ENCODE measurements at places on chromosomes 11 and 22.

DNA sequence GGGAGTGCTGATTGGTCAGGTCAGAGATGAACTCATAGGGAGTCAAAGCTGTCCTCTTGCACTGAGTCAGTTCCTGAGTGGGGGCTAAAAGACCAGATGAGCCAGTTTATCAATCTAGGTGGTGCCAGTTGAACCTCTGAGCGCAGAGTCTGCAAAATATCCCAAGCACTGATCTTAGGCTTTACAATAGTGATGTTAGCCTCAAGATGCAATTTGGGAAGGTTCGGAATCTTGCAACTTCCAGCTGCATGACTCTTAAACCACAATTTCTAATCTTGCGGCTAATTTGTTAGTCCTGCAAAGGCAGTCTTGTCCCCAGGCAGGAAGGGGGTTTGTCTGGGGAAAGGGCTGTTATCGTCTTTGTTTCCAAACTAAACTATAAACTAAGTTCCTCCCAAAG, 92.3 kb upstream of the PARVA start:
- no peak for DNase-seq

DNA sequence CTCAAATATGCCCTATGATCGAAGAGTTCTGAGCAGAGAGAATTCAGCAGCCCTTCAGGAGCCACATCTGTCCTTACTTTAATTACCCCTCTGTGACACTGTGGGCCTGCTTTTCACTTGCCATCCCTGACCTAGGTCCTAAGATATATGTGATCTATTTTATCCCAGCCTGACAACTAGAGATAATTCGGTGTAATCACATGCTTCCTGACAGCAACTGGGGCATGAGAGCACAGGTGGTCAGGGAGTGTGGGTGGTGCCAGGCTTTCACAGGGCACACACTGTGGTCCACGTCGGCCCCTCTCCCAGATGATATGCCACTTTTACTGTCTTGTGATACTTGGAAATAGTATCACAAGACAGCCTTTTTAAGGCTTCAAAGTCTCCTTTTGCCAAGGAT, 3.9 kb downstream of the TUBA8 start:
- DNase-seq = no peak

DNA sequence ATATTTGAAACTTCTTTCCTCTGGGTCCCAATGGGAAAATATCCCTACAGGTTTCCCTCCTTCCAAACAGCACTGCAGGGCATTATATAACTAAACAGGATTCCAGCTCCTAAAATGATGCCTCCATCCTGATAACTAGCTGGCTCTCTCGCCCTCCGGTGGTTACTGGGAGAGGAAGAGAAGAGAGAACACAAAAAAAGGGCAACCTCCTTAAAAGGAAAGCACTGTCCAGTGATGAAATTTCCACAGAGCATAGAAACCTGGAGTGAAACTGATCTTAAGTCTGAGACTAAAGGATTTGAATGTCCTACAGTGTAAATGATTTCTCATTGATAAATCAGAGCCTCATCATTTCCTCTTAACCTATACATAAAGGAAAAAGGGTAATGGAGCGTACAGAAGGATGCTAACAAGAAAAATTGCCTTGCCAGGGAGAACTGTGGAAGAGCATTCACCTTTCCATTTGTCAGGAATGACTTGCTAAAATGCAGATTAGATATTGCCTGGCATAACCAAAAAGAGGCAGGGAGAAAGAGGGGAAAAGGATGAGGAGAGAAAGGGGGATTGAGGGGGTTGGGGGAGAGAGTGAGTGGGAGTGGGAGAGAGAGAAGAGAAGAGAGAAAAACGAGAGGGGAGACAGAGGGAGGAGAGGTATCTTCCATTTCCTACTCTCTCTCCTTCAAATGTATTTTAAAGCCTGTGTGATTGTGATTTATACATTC, 121.3 kb downstream of the APOL5 start:
- DNase-seq = no peak

DNA sequence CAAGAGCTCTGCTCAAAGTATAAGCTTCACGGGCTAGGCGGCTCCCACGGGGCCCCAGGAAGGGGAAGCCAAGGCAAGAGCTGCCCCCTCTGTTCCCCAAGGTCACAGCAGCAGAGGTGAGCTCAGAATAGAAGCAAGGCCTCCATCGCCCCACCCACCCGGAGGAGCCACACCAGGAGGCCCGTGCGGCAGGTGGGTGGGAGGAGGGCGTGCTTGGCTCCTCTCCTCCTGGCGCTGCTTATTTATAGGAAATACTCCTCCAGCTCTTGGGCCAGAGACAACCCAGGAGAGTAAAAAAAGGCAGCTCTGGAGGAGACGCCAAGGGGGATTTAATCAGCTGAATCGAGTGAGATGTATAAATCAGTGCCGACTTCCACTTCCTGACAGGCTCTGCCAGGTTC, 87.8 kb downstream of the FEZ1 start:
- DNase-seq = no peak

DNA sequence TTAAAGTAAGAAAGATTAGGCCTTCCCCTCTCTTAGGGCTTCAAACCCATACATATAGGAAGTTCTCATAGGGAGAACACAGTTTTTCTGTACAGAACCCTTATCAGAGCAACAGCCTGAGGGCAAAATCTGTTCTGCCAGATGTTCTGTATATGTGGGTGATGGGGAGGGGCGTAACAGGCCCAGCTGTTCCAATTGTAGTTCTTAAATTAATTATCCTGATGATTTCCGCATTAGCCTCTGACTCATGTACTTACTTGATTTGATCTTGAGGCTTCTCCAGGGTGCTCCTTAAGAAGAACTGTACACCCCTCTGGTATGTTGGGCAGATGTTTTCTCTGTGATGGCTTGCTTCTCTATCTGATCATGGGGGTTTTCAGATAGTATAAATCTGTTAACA, 123.1 kb upstream of the C11orf87 start:
- DNase-seq = no peak

- no peak for DNase-seq
Observed at GRCh38 chr11:72828081-72828567, 13.9 kb downstream of the ATG16L2 start.

Data from erythroblast (primary cell).